ENCODE measurements at places on chromosomes 11 and 22.

DNA sequence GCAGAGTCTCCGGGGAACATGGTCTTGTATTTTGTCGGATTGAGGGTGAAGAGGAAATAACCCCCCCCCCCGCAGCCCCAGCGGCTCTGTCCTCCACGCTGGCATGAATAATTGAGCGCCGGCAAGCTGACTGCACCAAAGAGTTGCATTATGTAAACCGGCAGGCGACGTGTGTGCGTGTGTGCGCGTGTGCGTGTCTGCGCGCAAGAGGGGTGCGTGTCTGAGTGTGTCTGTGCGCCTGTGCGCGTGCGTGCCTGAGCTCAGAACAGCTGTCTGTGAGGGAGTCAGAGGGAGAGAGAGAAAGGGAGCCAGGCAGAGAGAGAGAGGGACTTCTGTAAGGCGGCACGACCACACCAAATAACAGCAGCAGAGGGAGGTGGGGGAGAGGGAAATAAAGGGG is 94.4 kb downstream of the SCN3B start:
- H3K4me1 ChIP-seq: peaks cover 15% of the 10 kb centered on the region
- H3K4me3 ChIP-seq: no peak overlapping the region
- H3K27me3 ChIP-seq: no peaks in the 10 kb centered on the region
- DNase-seq: no peak
- no peaks in the 10 kb centered on the region for H3K36me3 ChIP-seq

DNA sequence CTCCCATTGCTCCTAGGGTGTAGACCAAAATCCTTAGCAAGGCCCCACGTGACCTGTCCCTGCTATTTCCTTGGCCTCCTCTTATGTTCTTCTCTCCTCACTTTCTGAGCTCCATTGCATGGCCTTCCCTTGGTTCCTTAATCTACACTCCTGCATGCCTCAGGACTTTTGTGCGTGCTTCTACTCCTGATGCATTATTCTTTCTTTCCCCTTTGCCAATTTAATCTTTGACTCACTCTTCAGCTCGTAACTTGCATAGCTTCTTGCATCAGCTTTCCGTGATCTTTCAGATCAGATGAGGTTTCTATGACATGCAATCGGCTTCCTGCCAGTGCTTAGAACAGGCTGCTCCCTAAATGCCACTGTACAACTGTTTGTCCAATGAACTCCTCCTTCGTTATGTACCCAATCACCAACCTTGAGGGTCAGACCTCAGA is 261.6 kb upstream of the CADM1 start:
- no peak for DNase-seq
- H3K4me1 ChIP-seq: no peaks in the 10 kb centered on the region
- no peak overlapping the region for H3K27ac ChIP-seq
- no peaks in the 10 kb centered on the region for H3K36me3 ChIP-seq

DNA sequence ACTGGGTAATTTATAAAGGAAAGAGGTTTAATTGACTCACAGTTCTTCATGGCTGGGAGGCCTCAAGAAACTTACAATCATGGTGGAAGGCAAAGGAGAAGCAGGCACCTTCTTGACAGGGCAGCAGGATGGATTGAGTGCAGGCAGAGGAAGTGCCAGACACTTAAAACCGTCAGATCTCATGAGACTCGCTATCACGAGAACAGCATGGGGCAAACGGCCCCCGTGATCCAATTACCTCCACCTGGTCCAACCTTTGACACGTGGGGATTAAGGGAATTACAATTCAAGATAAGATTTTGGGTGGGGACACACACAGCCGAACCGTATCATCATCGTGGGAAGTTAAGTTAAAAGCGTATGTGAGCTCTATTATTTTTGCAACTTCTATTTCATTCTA is 71.4 kb upstream of the SYN3 start:
- no peak for DNase-seq
- H3K4me1 ChIP-seq: no peaks in the 10 kb centered on the region
- H3K36me3 ChIP-seq: no peaks in the 10 kb centered on the region
- H3K4me3 ChIP-seq: no peak overlapping the region

- H3K4me3 ChIP-seq: no peak overlapping the region
- no peak overlapping the region for H3K27ac ChIP-seq
- no peak for DNase-seq
Observed at GRCh38 chr11:58992489-58992888, 53.2 kb downstream of the GLYATL1 start.

- H3K27ac ChIP-seq: no peak overlapping the region
- peaks cover 6% of the 10 kb centered on the region for H3K4me1 ChIP-seq
- no peaks in the 10 kb centered on the region for H3K36me3 ChIP-seq
- H3K27me3 ChIP-seq: no peaks in the 10 kb centered on the region
- DNase-seq: no peak
Observed at GRCh38 chr11:70854901-70855556, 397.3 kb downstream of the SHANK2 start.

GRCh38 chr11:124674168-124674517 is 439 bp downstream of the SPA17 start:
- H3K27me3 ChIP-seq: no peaks in the 10 kb centered on the region
- H3K4me3 ChIP-seq: peak overlapping the region; percentile 86
- no peak overlapping the region for H3K27ac ChIP-seq
- peaks cover 6% of the 10 kb centered on the region for H3K4me1 ChIP-seq

GRCh38 chr11:35709376-35709775 is 46.8 kb downstream of the TRIM44 start:
- no peak overlapping the region for H3K4me3 ChIP-seq
- H3K27ac ChIP-seq: no peak overlapping the region
- no peaks in the 10 kb centered on the region for H3K4me1 ChIP-seq
- DNase-seq: no peak
- no peaks in the 10 kb centered on the region for H3K36me3 ChIP-seq

DNA sequence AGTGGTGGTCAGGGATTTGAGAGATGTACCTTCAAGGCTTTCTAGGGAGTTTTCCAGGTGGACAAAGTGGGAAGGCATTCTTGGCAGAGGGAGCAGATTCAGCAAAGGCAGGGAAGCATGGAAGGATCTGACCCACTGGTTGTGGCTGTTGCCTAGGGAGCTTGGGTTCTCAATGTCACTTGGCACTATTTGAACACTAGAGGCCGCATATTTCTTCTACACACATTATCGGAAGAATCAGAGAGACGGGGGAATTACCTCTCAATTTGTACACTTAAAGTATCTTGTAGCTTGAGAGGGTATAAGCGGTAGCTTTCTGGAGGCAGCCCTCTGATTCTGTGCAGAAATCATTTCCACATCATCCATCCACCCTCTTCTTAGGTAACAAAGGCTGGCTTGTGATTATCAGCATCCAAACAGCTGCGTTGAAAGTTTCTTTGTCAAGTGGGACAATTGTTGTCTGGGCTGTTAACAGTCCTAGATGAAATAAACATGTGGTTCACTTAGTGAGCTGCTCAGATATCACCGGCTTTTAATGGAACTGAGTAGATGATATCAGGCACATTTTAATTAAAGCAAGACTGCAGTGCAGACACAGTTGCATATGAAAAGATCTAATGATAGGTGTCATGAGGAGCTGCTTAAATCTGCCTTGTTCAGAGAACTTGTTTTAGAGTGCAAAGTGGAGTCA is 2.6 kb downstream of the NELL1 start:
- H3K27me3 ChIP-seq: peaks cover 45% of the 10 kb centered on the region
- no peak overlapping the region for H3K27ac ChIP-seq
- DNase-seq: no peak
- H3K4me3 ChIP-seq: no peak overlapping the region
- peaks cover 11% of the 10 kb centered on the region for H3K4me1 ChIP-seq

GRCh38 chr22:23182309-23183060 is 2.2 kb downstream of the BCR start:
- H3K36me3 ChIP-seq: peaks cover 10% of the 10 kb centered on the region
- H3K4me1 ChIP-seq: peaks cover 40% of the 10 kb centered on the region
- H3K27ac ChIP-seq: peak overlapping the region; percentile 35
- H3K27me3 ChIP-seq: no peaks in the 10 kb centered on the region
- DNase-seq: peak; percentile 17
- H3K4me3 ChIP-seq: peak overlapping the region; percentile 88

DNA sequence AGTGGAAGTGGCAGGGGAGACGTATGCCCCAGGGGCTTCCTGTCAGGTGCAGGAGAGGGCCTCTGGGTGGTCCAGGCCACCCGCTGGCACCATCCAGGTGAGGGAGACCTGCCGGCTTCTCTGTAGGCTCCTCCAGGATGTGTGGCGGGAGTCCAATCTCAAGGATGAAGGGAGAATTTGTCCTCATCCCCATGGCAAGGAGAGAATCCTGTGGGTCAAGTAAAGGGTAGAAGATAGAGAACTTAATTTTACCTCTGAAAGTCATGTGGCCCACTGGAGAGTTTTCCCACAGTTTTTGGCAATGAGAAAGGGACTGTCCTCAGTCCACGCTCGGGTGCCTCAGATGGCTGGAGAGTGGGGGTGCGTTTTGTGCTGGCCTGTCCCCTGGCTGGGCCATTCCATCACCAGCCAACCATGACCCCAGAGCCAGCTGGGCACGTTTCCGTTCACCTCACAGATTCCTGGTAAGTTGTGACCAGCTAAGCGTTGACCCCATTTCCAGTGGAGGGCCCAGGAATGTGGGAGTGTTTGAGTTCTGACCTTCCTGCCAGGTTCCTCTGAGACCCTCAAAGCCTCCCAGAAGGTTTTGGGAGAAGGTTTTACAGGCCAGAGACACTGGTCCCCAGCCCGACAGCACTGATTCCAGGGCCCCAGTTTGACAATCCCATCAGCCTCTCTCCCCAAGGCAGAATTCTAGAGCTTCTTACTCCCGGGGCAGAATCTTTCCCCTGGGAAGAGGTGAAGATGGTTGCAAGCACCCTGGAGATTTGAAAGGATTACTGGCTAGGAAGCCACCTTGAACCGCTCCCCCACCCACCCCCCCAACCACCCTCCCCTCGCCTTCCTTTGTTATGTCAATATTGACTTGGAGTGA is 2.6 kb downstream of the OVOL1 start:
- H3K27me3 ChIP-seq: peaks cover 15% of the 10 kb centered on the region
- H3K27ac ChIP-seq: no peak overlapping the region
- H3K4me1 ChIP-seq: peaks cover 17% of the 10 kb centered on the region
- no peak overlapping the region for H3K4me3 ChIP-seq
- DNase-seq: no peak
- H3K36me3 ChIP-seq: peaks cover 23% of the 10 kb centered on the region

- no peaks in the 10 kb centered on the region for H3K27me3 ChIP-seq
- no peaks in the 10 kb centered on the region for H3K4me1 ChIP-seq
- no peak for DNase-seq
- H3K36me3 ChIP-seq: no peaks in the 10 kb centered on the region
- no peak overlapping the region for H3K27ac ChIP-seq
Observed at GRCh38 chr22:16960884-16961249, 47.2 kb downstream of the GAB4 start.

GRCh38 chr11:44250421-44250820 is 59.5 kb downstream of the ALX4 start:
- H3K4me1 ChIP-seq: no peaks in the 10 kb centered on the region
- DNase-seq: no peak
- no peaks in the 10 kb centered on the region for H3K27me3 ChIP-seq
- H3K36me3 ChIP-seq: no peaks in the 10 kb centered on the region
- no peak overlapping the region for H3K27ac ChIP-seq

- H3K4me1 ChIP-seq: peaks cover 48% of the 10 kb centered on the region
- H3K27me3 ChIP-seq: no peaks in the 10 kb centered on the region
- H3K36me3 ChIP-seq: peaks cover 2% of the 10 kb centered on the region
- H3K4me3 ChIP-seq: no peak overlapping the region
- DNase-seq: no peak
- no peak overlapping the region for H3K27ac ChIP-seq
Observed at GRCh38 chr11:73229321-73229895, 11.3 kb downstream of the P2RY2 start.

DNA sequence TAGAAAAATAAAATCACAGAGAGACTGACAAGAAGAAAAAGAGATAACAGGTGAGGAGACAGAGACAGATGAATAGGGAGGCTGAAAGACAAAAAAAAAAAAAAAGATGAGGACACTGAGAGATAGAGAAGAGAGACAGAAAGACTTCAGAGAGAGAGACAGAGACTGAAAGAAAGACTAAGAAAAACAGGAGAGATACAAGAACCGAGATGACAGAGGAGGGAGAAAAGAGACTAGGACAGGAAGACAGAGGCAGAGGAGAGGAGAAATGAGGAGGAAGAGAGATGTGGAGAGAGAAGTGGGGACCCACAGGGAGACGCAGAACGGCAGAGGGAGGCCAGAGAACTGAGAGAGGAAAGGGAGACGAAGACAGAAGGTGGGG is 771 bp downstream of the GPR83 start:
- peaks cover 26% of the 10 kb centered on the region for H3K27me3 ChIP-seq
- DNase-seq: no peak

- H3K27me3 ChIP-seq: no peaks in the 10 kb centered on the region
- H3K36me3 ChIP-seq: no peaks in the 10 kb centered on the region
- no peak for DNase-seq
- no peak overlapping the region for H3K27ac ChIP-seq
Observed at GRCh38 chr22:20208713-20209310, 58.0 kb upstream of the CCDC188 start.

- H3K27ac ChIP-seq: no peak overlapping the region
- no peak overlapping the region for H3K4me3 ChIP-seq
- no peaks in the 10 kb centered on the region for H3K27me3 ChIP-seq
- peaks cover 21% of the 10 kb centered on the region for H3K36me3 ChIP-seq
- peak; percentile 32 for DNase-seq
Observed at GRCh38 chr11:69055598-69056516, 7.1 kb downstream of the TPCN2 start.

DNA sequence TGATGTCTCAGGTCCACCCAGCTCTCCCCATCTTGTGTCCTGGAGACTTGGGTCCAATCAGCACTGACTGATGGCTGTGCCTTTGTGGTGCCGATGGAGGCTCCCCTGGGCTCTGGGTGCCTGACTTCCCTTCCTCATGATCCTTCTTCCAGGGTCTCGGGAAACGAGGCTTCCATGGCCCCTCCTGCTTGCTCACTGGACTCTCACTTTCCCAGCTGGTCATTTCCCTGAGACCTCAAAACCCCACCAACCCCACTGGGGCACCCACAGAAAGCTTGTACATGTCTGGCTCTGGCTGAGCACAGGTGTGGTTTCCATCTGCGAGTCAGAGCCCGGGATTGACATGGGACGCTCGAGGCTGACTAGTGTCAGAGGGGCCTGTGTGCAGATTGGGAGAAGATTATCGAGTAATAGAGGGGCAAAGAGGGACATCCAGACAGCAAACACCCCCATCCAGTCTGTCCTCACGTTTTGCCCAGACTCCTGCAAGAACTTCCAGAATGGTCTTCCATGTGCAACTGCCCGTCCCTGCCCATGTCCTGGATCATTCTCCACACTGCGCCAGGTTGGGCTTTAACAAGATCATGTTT is 15.1 kb downstream of the APOL1 start:
- DNase-seq: no peak
- H3K27me3 ChIP-seq: no peaks in the 10 kb centered on the region
- no peaks in the 10 kb centered on the region for H3K36me3 ChIP-seq
- no peak overlapping the region for H3K4me3 ChIP-seq
- peaks cover 3% of the 10 kb centered on the region for H3K4me1 ChIP-seq

GRCh38 chr11:75429902-75430713 is 2.9 kb downstream of the KLHL35 start:
- peak; percentile 80 for DNase-seq
- peak overlapping the region; percentile 57 for H3K4me3 ChIP-seq
- H3K36me3 ChIP-seq: peaks cover 2% of the 10 kb centered on the region
- H3K4me1 ChIP-seq: peaks cover 14% of the 10 kb centered on the region
- no peak overlapping the region for H3K27ac ChIP-seq
